Stomach (tissue), 19 donors: ENCODE measurements at places on chromosomes 7 and 10. TPM values are rescaled to one million over a fixed set of nuclear protein-coding genes. Genes with fewer than 3 reads are reported as not detected.

DNA sequence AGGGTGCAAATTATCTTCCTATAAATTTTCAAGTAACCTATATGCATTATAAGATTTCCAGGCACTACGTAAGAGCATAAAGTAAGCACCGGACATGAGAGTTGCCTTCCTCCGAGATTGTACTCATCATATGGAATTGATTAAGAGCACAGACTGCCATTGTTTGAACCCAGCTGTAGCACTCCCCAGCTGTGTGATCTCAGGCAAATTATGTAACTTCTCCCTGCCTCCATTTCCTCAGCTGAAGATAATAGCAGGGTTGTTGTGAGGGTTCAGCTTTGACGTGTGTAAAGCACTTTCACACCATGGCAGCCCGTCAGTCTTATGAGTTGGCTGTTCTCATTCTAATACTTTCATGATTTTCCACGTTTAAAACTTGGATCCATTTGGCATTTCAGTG, 122.6 kb downstream of the ITIH5 start:
- DNase-seq = no peak
- H3K27ac ChIP-seq = no peak overlapping the region
- peaks cover 29% of the 10 kb centered on the region for H3K4me1 ChIP-seq
- no peaks in the 10 kb centered on the region for H3K36me3 ChIP-seq
- no peaks in the 10 kb centered on the region for H3K27me3 ChIP-seq
- H3K4me3 ChIP-seq = no peak overlapping the region

- DNase-seq = no peak
- no peak overlapping the region for H3K27ac ChIP-seq
- H3K4me1 ChIP-seq = no peaks in the 10 kb centered on the region
- no peak overlapping the region for H3K4me3 ChIP-seq
Observed at GRCh38 chr10:53379956-53380355, 607.4 kb upstream of the MBL2 start.

GRCh38 chr10:75859141-75859540, 427.7 kb downstream of the LRMDA start:
- no peaks in the 10 kb centered on the region for H3K36me3 ChIP-seq
- no peak overlapping the region for H3K27ac ChIP-seq
- no peak overlapping the region for H3K4me3 ChIP-seq
- DNase-seq = no peak
- H3K4me1 ChIP-seq = no peaks in the 10 kb centered on the region

SPDYE6 gene
- not detected for total RNA-seq

LIPK gene
- total RNA-seq = not detected

DNA sequence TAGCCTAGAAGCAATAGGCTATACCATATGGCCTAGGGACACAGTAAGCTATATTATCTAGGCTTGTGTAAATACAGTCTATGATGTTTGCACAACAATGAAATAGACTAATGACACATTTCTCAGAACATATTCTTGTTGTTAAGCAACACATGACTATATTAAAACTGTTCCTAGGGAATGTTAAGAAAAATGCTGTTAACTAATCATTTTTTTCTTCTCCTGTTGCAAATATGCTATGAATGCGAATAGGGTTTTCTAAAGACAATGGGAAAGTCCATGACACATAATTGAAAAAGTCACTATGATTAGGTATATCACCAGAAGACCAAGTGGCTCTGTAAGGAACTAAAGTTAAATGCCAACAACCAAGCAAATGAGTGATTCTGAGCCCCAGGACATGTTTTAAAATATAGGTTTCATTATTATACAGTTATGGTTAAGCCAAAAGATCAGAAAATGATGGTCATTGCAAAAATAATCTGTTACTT, 454.0 kb upstream of the SORCS1 start:
- no peaks in the 10 kb centered on the region for H3K27me3 ChIP-seq
- DNase-seq = no peak
- no peaks in the 10 kb centered on the region for H3K36me3 ChIP-seq
- no peaks in the 10 kb centered on the region for H3K4me1 ChIP-seq
